ENCODE measurements at places on chromosomes 2 and 18.

GRCh38 chr18:8701546-8702118 is 3.7 kb upstream of the MTCL1 start:
- DNase-seq = no peak

DNA sequence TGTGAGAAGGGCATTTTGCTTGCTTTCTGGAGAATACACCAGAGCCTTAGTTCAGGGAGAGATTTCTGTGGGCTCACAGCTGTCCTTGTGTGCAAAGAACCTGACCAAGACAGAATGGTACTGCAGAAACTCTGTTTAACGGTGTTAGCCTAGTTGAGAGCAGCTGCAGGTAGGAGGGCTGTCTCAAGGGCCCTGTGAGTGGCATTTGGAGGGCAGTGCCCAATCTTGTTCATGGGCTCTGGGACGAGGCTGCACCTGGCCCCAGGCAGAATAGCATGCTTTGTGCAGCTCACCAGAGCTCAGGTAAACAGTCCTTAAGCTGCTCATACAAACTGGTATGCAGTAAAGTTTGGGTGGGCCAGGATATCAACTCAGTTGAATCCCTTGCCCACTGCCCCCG is 16.9 kb upstream of the RGPD4 start:
- DNase-seq = no peak

GRCh38 chr2:33583194-33583938 is 15.7 kb downstream of the FAM98A start:
- DNase-seq = no peak

DNA sequence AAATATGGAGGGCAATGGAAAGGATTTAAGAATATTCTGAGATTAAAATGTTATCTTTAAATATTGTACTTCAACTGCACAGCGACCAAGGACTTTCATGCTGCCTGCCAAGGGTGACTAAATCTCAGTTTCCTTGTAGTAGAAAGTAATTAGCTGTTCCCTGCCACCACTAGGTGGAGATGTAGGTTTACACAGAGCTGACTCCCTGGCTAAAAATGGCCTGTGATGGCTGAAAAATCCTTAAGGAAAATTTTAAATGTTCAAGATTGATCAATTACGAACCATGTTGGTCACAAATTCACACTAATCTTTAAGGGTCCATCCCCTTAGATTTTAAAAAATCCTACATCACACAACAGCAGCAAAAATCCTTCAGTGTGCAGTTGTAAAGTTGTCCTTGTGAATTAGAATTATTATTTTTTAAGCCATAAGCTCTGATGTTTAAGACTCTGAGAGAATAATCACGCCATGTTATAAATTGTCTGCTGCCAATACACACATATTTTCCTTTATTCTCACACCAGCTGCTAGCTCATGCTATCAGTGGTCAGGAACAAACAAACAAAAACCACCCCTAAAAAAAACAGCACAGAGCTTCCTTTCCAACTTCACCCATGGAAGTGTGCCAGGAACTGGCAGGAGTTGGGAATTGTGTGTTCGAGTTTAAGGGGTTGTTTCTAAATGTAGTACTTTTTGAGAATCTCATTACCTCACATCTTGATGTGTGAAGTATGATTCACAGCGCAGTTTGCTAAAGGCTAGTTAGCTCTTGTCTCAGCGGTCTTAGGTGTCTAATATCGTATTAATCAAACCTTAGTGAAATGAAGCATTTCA is 399.8 kb downstream of the TMEM182 start:
- no peak for DNase-seq

DNA sequence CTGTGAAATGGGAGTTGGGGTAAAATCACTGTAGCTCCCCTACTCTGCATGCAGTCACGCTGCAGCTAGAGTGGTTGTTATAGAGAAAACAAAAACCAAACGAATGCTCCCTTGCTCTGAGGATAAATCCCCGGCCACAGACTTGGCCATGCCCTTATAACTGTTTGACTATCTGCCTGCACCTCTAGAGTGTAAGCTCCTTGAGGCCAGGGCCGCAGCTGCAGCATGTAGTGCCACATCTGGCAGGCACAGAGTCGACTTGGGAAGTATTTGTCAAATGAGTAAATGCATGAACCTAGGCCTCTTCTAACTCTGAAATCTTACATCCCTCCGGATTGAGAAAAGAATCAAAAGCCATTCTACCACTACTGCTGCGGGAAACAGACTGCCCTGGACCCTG is 35.9 kb downstream of the KCNIP3 start:
- DNase-seq = no peak

GRCh38 chr2:201204655-201205514 is 21.9 kb downstream of the CASP10 start:
- DNase-seq = no peak

- no peak for DNase-seq
Measured at GRCh38 chr2:223772363-223772762, 65.0 kb downstream of the AP1S3 start.

- no peak for DNase-seq
Measured at GRCh38 chr18:79050005-79050404, 19.2 kb upstream of the ATP9B start.

DNA sequence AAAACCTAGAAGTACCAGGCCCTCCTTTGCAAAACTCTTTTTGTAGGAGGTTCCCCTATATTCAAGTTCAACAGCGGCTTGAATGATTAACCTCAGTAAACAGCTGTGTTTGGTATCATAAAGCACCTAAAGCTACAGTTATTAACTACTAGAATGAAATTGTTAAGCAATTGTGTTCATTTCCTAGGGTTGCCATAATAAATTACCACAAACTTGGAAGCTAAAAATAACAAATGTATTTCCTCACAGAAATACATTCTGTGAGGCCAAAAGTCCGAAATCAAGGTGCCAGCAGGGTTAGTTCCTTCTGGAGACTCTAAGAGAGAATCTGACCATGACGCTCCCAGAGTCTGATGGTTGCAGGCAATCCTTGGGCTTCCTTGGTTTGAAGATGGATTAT is 202.1 kb upstream of the ACVR2A start:
- DNase-seq = no peak

- no peak for DNase-seq
Measured at GRCh38 chr2:229714080-229714735, at the start of gene DNER. DNER (minus strand) TSS chr2:229714555; CDS start chr2:229714423, 132 bp downstream.

GRCh38 chr2:236289766-236290462 is 25.7 kb upstream of the ASB18 start:
- no peak for DNase-seq

GRCh38 chr18:22311301-22311700 is 106.4 kb downstream of the CTAGE1 start:
- DNase-seq = no peak

GRCh38 chr2:166091439-166091838 is 36.4 kb downstream of the SCN1A start:
- DNase-seq = no peak

- no peak for DNase-seq
Measured at GRCh38 chr2:145909766-145910165, 1389.8 kb upstream of the ZEB2 start.

GRCh38 chr18:78920456-78921138 is 59.0 kb upstream of the SALL3 start:
- no peak for DNase-seq

DNA sequence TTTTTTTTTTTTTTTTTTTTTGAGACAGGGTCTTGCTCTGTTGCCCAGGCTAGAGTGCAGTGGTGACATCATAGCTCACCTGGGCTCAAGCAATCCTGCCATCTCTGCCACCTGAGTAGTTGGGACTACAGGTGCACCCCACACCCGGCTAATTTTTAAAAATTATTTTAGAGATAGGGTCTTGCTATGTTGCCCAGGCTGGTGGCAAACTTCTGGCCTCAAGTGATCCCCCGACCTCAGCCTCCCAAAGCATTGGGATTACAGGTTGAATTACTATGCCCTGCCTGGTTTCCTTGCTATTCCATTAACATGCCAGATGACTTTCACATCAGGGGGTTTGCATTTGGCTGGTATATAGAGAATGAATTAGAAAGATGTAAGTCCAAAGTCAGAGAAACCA is 253.2 kb downstream of the CAMKMT start:
- no peak for DNase-seq

DNA sequence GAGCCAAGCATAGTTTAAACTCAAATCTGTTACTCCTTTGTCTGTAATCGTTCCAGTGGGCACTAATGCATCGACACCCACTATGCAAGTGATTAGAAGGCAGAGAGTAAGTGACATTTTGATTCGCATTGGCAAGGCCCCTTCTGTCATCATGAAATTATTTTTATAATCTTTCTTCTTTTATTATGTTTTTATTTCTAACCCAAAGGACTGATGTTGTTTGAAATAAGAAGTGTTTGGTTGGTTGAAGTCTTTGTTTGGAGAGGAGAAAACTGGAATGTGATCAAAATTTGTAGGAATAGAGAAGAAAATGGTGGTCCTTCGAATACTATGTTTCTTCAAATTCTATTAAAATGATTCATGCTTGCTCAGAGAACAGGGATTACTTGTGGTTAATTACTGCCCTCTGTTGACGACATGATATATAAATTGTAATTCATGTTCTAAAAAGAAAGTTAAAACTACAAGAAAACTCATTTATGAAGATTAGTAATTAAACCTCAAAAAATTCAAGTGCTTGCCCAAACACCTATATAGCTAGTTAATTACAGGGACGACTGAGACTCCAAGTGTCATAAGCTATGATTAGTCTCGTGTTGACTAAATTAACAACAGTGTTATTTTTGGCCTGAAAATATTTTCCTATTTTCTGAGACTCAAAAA is 26.4 kb upstream of the TFPI start:
- DNase-seq = no peak

GRCh38 chr2:20430461-20431300 is 16.2 kb upstream of the RHOB start:
- DNase-seq = no peak

DNA sequence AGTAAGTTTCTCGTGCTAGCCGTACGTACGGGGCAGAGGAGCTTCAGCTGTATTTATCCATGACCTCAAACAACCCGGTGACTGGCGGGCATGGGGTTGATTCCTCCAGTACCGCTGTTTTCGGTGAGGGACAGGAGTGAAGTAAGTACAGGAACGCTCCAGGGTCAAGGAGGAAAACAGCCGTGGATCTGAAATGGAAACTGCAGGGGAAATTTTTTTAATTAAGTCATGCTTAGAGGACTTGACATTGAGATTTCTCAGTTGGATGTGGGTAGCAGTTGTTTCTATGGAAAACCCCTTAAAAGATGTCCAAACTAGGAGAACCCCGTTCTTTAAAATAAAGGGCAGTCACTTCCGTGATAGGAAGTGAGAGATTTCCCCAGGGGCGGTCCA is 1.2 kb downstream of the RAB12 start:
- DNase-seq = no peak

DNA sequence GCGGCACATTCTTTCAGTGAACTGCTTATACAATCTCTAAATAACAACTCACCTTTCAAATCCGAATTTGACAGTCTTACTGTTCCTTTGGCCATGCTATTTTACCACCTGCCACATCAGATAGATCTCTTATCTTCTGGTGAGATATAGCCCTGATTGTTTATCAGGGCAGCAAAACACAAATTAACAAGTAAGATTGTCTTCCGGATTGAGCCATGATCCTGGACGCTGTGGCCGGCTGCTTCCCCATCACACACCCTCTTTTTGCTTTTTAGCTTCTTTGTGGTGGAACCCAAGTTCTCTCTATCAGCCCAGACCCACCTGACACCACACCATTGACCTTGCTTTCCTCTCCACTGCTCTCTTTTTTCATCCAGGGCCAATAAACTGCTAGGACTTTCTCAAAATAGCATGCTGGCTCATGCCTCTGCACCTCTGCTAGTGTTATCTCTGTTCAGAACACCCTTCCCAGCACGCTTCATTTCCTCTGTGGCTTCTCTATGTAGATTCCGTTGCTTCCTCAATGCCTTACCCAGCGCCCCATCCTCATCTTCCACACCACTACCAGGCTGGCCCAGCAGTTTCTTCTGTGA is 111.8 kb upstream of the CNTNAP5 start:
- DNase-seq = no peak

GRCh38 chr18:60358516-60358915 is 14.1 kb downstream of the MC4R start:
- DNase-seq = no peak

DNA sequence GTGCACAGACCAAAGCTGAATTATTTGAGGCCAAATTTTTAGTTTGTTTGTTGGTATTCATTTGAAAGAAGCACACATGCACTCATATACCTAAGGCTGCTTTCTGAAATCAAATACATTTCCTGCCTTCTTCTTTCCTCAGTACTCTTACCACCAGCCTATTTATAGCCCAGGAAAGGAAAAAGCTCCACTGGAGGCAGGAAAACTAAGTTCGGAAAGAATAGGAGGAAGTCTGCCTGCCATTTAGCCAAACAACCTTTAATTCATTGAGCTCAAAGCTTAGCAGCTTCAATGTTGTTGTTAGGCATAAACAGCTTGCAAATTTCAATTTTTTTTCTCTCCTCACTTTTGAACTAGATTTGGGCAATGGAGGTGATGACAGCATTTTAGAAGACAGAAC is 40.4 kb upstream of the RASGRP3 start:
- DNase-seq = no peak

- DNase-seq = no peak
Measured at GRCh38 chr2:115807276-115807675, 1364.8 kb downstream of the DPP10 start.

DNA sequence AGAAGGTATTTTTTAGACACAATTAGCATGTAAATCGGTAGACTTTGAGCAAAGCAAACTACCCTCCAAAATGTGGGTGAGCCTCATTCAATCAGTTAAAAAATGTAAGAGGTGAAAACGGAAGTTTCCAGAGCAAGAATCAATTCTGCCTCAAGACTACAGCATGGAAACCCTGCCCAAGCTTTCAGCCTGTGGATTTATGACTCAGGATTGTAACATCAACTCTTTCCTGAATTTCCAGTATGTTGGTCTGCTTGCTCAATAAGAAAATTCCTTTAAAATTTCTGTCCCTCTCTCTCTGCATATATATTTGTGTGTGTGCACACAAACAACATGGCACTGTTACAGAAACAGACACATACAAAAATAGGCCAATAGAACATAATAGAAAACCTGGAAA is 228.6 kb upstream of the DOK6 start:
- DNase-seq = no peak

GRCh38 chr2:101795033-101795432 is 97.5 kb downstream of the MAP4K4 start:
- DNase-seq = no peak

DNA sequence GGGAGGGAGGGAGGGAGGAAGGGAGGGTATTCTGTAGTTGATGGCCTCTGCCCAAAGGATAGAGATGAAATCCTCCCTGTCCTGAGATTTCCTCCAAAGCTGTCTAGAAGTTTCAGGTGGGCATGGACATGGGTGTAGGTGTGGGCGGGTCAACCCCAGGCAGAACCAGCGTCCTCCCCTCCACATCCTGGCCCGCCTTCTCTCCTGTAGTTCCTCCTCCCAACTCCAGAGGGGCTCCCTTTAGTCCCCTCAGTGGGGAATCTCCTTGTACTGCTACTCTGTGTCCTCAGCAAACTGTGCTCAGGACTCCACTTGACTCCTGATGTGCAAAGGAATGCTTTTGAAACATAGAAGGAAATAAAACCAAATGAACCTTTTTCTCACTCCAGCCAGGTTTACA is 88.1 kb downstream of the MRPS9 start:
- DNase-seq = no peak
